ENCODE measurements at places on chromosomes 2 and 18. TPM values are rescaled to one million over a fixed set of nuclear protein-coding genes. Genes with fewer than 3 reads are reported as not detected.

DNA sequence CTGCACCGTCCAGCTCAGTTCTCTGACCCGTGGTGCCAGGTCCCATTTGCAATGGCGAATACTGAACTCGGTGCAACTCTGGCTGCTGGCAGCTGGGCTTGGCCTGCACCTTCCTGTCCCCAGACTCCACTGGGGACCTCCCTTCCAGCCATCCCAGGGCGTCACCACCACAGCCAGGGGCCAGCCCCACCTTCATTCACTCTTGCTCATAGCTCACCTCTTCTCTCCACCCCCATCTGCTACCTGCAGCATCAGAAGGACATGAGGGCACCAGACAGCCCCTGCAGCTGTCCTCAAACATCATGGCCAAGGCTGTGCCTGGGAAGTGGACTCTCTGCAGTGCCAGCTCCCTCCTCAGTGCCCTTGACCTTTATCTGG is 16.2 kb upstream of the ALPI start:
- DNase-seq = no peak

DNA sequence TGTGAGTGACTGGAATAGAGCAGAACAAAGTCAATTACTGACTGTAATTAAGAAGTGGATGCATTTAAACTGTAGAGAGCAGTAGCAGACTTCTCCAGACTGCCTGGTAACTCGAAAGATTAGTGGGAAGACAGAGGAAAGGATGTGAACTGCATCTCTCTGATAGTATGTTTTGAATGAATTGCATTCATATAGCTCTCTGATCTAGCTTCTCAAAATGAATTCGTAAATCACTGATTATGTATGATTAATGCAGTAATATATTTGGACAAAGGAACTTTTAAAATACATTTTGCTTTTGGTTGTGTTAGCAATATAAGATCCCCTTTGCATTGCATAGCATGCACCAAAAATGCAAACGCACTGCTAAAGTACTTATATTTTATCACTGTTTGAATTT is 304.0 kb downstream of the ARHGAP15 start:
- DNase-seq = peak; percentile 33

GRCh38 chr2:137925599-137925998 is 38.7 kb upstream of the HNMT start:
- DNase-seq = no peak

DNA sequence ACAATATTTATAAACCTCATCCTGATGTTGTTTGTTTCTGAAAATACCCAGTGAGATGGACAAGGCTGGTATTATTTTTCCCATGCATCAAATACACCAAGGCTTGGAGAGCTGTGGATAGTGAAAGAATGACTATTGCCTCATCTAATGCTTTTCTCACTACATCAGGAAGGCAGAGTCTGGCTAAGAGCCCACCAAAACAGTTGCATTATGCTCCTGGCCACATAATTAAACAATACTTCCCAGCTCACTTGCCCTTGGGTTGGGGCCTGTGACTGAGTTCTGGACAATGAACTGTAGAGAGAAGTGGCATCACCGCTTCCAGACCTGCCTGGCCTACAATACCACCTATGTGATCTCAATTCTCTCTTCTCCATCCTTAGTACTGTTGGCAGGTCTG is 46.4 kb upstream of the REEP1 start:
- peak; percentile 47 for DNase-seq

DNA sequence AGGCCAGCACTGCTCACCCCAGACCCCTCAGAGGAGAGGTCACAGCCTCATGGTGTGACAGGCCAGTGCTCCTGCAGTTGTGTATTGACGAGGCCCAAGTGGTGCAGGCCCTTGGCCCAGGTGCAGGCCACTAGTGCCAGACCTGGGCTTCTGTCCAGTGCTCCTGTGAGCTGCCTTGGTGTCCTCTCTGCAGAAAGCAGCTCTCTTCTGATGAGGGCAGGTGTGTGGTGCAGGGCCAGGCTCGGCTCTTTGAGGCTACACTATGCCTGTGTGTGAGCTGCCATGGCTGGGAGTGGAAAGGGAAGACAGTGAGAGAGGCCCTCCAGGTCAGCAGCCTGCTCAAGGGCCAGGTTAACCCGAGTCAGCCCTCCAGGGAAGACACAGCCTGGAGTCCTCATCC is 17.1 kb downstream of the EHD3 start:
- no peak for DNase-seq

The MARCHF4 gene
- total RNA-seq = 46.2 TPM

The LRP1B gene
- not detected for total RNA-seq

The RAD51AP2 gene
- total RNA-seq = not detected
